ENCODE measurements at places on chromosomes 16 and 17.

- DNase-seq = no peak
These were observed 2.1 kb downstream of the CES1 start for GRCh38 chr16:55830658-55831294.

- peak; percentile 54 for DNase-seq
These were observed 53.2 kb downstream of the NT5M start for GRCh38 chr17:17356149-17356930.

DNA sequence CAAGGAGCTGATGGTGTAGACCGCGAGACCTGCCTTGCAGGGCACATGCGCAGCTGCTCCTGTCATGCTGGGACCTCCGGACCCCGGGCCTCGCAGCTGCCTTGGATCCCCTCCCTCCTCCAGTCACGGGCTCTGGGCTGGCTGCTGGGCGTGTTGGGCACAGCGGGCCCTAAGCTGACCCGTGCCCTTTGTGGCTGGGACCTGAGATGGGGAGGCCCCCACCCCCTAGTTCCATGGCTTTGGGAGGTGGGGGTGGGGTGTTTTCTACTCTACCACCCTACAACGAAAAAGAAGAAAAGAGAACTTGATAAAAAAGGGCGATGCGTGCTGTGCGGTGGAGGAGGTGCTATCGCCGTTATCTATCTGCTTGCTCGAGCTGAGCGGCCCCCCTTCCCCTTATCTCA is 14.5 kb downstream of the ZFPM1 start:
- no peak for DNase-seq

DNA sequence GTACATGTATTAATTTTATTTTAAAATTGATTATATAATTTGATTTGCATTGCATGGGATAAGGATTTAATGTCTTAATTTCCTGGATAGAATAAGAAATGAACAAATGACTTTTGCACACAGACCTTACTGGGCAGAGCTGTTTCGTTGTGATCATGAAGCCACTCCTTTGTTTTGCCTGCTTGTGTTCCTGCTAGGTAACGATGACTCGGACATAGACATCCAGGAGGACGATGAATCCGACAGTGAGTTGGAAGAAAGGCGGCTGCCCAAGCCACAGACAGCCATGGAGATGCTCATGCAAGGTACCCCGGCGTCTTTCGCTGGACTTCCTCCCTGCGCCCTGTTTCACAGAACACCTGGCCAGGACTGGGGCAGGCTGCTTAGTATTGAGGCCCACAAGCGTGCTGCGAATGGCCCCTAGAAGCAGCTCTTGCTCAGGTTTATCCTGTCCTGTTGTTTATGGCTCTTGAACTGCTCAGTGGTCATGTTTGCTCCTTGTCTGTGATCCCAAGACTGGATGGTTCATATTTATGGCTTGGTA is 29.6 kb downstream of the CLUAP1 start:
- no peak for DNase-seq

GRCh38 chr17:4407851-4408250 is 25.9 kb upstream of the SPNS3 start:
- no peak for DNase-seq

- peak; percentile 22 for DNase-seq
These were observed 21.5 kb downstream of the DCAF7 start for GRCh38 chr17:63571632-63572310.

DNA sequence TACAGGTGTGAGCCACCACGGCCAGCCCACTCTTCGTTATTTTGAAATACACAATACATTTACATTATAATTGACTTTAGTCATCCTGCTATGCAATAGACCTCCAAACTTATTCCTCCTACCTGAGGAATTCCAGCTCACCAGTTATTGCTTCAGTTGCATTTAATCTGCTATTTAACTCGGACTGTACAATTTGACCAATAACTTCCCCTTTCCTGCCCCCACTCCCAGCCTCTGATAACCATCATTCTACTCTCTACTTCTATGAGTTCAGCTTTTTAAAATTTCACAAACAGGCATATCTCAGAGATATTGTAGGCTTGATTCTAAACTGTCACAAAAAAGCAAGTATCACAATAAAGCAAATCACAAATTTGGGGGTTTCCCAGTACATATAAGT is 157.0 kb downstream of the COPRS start:
- DNase-seq = no peak

GRCh38 chr17:49217651-49218413 is 7.3 kb downstream of the ABI3 start:
- no peak for DNase-seq

GRCh38 chr17:38752308-38753070 is at the start of gene PSMB3:
PSMB3 (plus strand) TSS chr17:38752741; CDS start chr17:38752827, 86 bp downstream.
- peak; percentile 95 for DNase-seq

DNA sequence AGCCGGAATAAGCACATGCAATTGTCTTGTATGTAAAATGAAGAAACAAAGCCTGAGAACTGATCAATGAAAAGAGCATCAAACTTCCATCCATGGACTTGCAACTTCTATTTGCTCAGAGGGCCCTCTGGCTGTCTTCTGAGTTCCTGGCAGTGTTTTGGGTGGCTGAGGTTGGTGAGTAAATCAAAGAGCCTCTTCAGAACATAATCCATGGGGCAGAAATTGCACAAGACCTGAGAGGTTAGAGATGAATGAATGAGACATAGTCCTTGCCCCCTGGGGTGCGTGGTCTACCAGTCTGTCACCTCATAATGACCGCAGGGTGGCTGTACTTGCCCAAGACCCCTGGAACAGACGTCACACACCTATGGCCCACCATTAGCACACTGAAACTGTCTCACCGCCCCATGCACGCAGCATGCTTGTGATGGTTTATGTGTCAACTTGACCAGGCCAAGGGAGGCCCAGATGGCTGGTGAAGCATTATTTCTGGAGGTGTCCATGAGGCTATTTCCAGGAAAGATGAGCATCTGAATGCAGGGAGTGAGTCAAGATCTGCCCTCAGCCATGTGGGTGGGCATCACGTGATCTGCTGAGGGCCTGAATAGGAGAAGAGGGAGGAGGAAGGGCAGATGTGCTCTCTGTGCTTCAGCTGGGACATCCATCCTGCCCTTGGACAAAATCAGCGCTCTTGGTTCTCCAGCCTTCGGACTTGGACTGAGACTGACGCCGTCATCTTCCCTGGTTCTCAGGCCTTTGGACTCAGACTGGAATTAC is 8.3 kb downstream of the PIK3R6 start:
- no peak for DNase-seq

- no peak for DNase-seq
These were observed 476.8 kb upstream of the CDH11 start for GRCh38 chr16:65598621-65599020.

- DNase-seq = no peak
These were observed 132.0 kb downstream of the BRIP1 start for GRCh38 chr17:61731330-61731729.

DNA sequence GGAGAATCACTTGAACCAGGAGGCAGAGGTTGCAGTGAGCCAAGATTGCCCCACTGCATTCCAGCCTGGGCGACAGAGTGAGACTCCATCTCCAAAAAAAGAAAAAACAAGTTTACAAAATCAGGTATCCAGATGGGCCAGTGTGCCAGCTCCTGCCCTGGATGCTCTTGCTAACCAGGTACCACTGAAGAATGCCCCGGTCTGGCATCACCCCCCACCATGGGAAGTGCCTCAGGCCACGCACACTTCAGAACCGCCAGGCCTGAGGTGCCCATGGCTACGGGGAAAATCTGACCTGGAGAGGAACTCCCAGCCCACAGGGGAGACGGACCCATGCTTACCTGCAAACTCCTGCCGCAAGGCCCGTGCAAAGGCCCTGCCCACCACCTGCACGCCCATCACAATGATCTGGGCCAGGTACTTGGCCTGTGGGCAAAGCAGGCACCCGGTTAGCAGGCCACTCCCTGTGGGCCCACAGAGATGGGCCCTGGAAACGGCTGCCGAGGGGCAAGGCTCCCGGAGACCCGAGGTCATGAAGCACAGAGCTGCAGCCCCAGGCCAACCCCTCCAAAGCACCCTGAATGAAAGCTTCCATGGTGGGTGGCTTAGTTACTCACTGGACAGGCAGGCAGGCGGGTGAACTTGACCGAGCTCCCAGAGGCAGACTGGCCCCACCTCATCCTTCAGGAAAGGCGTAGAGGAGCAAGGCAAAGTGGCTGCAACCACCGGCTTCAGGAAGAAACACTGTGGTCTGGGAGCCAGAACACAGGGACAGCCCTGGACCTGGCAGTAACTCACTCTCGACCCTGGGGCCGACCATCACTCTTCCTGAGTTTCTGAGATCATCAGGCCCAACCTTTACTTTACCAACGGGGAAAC is 8.0 kb downstream of the PAM16 start:
- no peak for DNase-seq

DNA sequence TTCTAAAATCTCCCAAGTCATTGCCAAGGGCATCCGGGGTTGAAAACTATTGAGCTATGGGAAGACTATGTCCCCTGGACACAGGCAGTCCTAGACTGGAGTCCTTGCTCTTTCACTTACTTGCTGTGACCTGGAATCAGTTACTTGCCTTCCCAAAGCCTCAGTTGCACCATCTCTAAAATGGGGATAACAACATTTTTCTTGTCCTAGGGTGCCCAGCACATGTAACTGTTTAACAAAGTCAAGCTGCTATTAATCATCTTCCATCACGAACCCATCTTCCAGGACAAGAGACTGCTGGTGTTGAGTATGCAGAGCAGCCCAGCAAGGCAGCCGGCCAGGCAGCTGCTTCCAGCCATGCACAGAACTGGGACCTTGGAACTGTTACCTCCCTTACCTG is 9.9 kb upstream of the CACNG4 start:
- DNase-seq = no peak

- no peak for DNase-seq
These were observed 7.5 kb upstream of the GJD3 start for GRCh38 chr17:40372031-40372430.

DNA sequence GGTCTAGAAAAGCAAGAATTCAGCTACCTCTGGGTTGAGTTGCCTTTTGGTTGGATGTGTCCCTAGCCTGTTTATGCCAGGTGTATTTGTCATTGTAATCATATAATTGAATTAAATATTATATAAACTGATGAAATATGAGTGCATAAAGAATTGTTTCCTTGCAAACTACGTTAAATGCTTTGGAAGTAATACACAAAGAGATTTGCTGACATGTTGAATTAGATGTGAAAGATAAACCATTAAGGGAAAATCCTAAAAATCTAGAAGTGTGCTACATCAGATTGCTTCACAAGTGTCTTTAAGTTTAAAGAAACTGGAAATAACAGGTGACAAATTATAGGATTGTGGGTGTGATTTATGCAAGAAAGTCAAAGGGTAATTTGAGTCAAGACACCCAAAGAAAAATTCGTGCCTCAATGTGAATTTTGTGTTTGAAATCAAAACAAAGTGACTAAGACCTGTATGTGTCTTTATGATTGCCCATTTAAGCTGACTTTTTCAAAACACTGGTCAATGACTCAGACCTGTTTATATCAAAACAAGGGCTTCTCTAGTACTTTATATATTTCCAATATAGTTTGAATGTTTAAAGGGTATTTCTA is 5.1 kb upstream of the PYY start:
- DNase-seq = no peak

- no peak for DNase-seq
These were observed 2.2 kb upstream of the AOC2 start for GRCh38 chr17:42841975-42842685.

GRCh38 chr17:44826123-44826790 is 3.8 kb downstream of the GJC1 start:
- DNase-seq = no peak

DNA sequence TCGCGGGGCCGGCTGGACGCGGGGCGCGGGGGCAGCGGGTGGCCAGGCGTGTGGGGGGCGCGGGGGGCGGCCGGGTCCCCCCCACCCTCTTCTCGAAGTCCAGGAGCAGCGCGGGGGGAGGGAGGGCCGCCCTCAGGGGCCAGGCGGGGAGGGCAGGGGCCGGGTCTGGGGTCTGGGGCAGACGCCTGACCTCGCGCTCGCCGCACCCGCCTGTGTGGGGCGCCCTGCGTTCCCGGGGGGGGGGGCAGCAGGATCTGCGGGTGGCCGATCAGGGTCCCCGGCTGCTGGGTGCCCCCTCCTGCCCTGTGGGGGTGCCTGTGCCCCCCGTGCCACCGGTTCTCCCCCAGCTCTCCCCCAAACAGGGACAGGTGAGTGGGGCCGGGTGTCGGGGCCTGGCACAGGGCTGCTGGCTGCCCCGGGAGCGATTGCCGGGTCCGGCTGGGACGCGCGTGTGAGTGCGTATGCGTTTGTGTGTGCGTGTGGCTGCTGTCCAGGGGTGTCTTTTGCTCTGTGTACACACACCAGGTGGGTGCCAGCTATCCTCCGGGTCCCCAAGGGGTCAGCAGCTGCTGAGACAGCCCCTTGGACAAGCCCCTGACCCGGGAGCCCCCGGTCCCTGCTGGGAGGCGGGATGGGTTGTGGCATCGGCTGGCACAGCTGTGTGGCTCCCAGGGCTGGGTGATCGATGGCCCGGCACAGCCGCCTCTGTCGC is 663 bp downstream of the PRR35 start:
- no peak for DNase-seq

GRCh38 chr16:20383106-20384029 is 21.2 kb downstream of the PDILT start:
- DNase-seq = no peak

GRCh38 chr16:86794216-86794864 is 216.0 kb downstream of the FOXL1 start:
- DNase-seq = no peak

DNA sequence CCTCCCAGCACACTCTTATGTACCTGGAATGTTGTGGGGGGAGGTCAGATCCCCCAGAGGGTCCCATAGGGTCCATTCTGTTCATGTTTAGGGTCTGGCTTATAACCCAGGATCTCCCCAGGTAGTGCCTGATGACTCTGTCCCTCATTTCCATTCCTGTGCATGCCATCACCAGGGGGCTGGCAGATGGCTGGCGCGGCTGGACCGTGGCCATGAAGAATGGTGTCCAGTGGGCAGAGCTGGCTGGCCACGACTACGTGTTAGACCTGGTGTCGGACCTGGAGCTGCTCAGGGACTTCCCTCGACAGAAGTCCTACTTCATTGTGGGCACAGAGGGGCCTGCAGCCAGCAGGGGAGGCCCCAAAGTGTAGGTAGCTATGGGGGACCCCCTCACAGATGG is 35.0 kb upstream of the ALKBH5 start:
- DNase-seq = no peak

DNA sequence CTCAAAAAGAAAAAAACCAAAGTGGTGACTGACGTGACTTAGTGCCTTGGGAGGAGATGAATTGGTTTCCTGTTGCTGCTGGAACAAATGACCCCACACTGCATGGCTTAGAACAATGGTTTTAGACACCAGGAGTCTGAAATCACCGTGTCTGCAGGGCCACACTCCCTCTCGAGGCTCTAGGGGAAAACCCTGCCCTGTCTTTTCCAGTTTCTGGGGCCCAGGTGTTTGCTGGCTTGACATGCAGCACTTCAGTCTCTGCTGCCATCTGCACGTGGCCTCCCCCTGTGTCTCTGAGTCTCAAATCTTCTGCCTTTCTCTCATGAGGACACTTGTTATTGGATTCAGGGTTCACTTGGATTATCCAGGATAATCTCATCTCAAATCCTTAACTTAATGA is 323.8 kb upstream of the TNRC6C start:
- DNase-seq = no peak

GRCh38 chr17:10069301-10069700 is 129.1 kb downstream of the GAS7 start:
- DNase-seq = no peak

DNA sequence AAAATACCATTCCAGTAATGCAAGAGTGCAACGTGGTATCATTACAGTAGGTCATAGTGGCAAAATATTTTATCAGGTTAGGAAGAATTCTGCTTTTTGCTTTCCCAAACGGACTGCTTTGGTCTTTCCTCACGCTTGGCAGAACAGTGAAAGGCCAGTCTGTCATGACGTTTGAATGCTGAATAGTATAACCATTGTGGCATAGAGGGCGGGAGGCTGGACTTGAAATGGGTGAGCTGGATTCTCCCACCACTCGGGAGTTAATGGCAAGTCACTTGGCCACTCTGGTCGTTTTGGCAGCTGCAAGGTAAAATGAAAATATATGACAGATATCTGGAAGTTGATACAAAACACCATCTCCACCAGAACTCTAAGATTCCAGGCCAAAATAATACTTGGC is 391.2 kb downstream of the MAF start:
- no peak for DNase-seq

Data from T-helper 2 cell (primary cell).